ENCODE measurements at places on chromosomes 5 and 9.

GRCh38 chr9:127203681-127204327, 60.8 kb upstream of the GARNL3 start:
- DNase-seq: no peak

GRCh38 chr9:92378865-92379560, 25.4 kb downstream of the OGN start:
- no peak for DNase-seq

GRCh38 chr9:86600291-86600690, 246.1 kb upstream of the TUT7 start:
- DNase-seq: peak; percentile 64

DNA sequence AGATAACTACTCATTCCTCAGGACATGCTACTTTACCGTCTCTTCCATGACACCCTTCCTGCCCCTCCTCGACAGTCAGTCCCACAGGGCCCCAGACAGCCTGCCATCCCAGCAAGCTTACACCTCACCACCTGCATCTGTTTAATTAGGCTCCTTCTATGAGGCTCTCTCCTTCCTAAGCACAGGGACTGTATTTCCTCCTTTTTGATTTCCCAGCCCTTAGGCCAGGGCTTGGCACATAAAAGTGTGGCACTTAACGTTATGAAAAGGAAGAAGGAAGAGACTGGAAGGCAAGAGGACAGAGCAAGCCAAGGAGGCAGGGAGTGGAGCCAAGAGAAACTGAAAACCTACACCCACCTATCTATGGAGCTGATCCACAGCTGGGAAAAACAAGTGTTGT, 146.8 kb downstream of the SIL1 start:
- no peak for DNase-seq

DNA sequence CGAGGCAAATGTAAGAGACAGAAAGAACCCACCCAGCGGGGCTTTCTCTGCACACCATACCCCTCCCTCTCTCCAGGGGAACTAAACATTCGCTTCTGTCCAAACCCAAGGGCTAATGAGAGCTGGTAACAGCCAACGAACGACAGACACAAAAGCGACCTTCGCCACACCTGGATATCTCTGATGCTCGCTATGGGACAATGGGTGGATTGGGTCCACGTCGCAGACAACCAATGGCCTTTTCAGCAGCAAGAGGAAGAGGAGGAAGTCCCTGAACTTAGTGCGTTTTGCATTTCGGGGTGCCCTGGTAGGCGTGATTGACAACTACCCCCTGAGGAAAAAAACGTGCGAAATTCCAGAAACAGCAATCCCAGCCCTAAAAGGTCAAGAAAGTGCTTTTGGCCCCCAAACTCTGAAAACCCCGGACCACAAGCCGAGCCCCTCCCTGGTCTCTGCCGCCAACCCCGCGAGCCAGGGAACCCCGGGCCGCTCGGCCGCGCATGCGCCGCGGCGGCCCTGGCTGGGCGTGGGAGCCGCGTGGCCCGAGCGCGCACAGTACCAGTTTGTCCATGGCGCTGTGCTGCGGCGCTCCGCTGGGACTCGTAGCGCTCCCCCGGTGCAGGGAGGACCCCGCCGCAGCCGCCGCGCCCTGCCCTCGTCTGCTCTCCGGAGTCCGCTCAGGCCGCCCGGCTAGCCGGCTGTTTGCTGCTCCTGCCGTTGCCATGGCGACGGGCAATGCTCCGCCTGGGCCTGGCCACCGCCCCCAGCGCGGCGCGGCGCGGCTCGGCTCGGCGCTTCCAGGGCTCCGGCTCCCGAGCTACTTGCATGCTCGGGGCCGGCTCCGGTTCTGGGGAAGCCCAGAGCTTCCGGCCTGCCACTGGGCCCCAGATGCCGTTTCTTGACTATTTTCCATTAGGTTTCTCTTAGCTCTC, 66.9 kb upstream of the DNAH5 start:
- DNase-seq: peak; percentile 89

- DNase-seq: no peak
These were observed 589.2 kb downstream of the PRR16 start for GRCh38 chr5:121053055-121053985.

GRCh38 chr5:157718519-157718918, 12.7 kb upstream of the THG1L start:
- peak; percentile 69 for DNase-seq

GRCh38 chr5:33941090-33941489, 4.9 kb downstream of the RXFP3 start:
- no peak for DNase-seq

DNA sequence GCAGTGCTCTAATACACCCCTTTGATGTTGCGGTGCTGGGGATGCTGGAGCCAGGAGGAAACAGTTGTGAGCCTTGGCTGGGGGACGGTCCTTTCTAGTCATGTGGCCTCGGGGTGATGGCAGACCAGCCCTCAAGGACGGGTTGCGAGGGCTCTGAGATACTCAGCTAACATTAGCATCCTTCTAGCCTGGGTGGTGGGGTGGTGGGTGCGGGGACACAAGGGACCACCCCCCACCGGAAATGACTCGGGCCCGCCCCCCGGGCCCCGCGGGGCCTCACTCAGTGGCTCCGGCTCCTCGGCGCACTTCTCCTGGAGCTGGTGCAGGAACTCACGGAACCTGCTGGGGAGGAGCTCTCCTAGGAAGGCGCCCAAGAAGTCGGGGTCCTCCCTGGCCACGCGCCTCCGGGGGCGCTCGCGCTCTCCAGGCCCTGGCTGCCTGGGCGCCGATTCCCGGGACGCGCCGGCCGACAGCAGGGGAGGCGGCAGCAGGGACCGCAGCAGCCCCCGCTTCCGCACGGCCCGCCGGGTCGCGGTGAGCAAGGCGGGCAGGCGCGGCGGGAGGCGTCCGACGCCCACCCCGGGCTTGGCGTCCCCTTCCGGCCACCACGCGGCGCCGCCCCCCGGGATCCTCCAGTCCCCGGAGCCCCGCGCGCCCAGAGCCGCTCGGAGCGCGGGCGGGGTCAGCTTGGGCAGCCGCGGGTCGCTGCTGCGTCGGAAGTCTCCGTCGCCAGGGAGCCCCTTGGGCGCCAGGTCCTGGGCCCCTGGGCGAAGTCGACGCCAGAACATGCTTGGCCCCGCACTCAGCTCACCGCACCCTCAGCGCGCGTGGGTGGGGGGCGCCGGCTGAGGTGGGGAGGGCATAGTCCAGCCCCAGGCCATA, 873 bp downstream of the C9orf50 start:
- DNase-seq: no peak

Measured in RWPE1 (cell line).